ENCODE measurements at places on chromosomes 6 and 20. TPM values are rescaled to one million over a fixed set of nuclear protein-coding genes. Genes with fewer than 3 reads are reported as not detected.

GRCh38 chr6:124888581-124889371 lies 73.5 kb upstream of the RNF217 start:
- no peaks in the 10 kb centered on the region for H3K27me3 ChIP-seq
- peaks cover 12% of the 10 kb centered on the region for H3K4me1 ChIP-seq
- no peaks in the 10 kb centered on the region for H3K36me3 ChIP-seq
- H3K4me3 ChIP-seq, result no peak overlapping the region
- no peak for DNase-seq
- H3K27ac ChIP-seq, result no peak overlapping the region

- no peak overlapping the region for H3K4me3 ChIP-seq
- H3K27ac ChIP-seq, result no peak overlapping the region
Measured at GRCh38 chr6:5302995-5303622, 41.8 kb downstream of the FARS2 start.

- H3K36me3 ChIP-seq, result no peaks in the 10 kb centered on the region
- DNase-seq, result no peak
- H3K27me3 ChIP-seq, result peaks cover 10% of the 10 kb centered on the region
- no peak overlapping the region for H3K27ac ChIP-seq
Measured at GRCh38 chr6:84775751-84776150, 11.4 kb upstream of the TBX18 start.

DNA sequence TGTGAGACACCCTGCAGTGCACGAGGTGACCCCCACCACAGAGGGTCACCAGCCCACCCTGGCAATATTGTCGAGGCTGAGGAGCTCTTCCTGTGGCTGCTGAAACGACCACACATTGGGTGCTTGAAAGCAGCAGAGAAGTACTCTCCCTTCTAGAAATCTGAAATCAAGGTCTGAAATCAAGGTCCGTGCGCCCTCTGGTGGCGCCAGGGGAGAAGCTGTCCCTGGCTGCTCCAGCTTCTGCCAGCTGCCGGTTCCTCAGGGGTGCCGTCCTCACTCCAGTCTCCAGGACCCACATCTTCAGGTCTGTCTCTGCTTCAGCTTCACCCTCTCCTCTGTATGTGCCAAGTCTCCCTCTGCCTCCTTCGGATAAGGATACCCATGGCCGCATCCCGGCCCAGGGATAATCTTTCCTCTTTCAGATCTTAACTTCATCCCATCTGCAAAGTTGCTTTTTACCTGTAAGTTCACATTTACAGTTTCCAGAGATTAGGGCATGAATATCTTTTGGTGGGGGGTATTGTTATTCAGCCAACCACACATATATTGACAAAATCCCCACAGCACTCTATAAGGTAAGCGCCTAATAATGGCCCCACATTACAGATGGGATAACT lies 108.3 kb upstream of the PHACTR3 start:
- H3K4me3 ChIP-seq, result no peak overlapping the region
- H3K4me1 ChIP-seq, result peaks cover 5% of the 10 kb centered on the region
- DNase-seq, result peak; percentile 87
- H3K27ac ChIP-seq, result no peak overlapping the region
- peaks cover 54% of the 10 kb centered on the region for H3K27me3 ChIP-seq

- H3K4me1 ChIP-seq, result no peaks in the 10 kb centered on the region
- no peaks in the 10 kb centered on the region for H3K27me3 ChIP-seq
- H3K4me3 ChIP-seq, result no peak overlapping the region
- H3K36me3 ChIP-seq, result no peaks in the 10 kb centered on the region
- no peak for DNase-seq
Measured at GRCh38 chr6:2616811-2617210, 133.9 kb downstream of the MYLK4 start.

- peak; percentile 92 for DNase-seq
- H3K4me3 ChIP-seq, result peak overlapping the region; percentile 61
- no peaks in the 10 kb centered on the region for H3K27me3 ChIP-seq
- peak overlapping the region; percentile 76 for H3K27ac ChIP-seq
- peaks cover 69% of the 10 kb centered on the region for H3K4me1 ChIP-seq
- no peaks in the 10 kb centered on the region for H3K36me3 ChIP-seq
Measured at GRCh38 chr20:63978319-63979228, 868 bp downstream of the SAMD10 start.

DNA sequence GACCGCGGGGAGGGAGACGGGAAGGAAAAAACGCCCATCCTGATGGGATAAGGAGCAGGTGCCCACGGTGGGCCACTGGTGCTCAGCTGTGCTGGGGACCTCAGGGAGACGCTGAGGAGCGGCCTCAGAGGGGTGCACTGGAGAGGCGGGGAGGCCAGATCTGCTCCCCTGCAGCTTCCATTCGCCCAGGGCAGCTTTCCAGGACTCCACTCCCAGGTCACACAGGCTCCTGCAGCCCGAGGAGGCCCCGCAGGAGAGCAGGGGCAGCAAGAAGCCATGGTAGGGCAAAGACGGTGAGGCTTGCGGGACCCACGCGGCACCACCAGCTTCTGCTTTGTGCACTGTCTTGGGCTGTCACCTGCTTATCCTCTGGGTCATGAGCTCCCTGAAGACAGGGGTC lies 82.5 kb upstream of the SULF2 start:
- DNase-seq, result no peak
- H3K4me3 ChIP-seq, result no peak overlapping the region
- H3K27me3 ChIP-seq, result no peaks in the 10 kb centered on the region
- H3K27ac ChIP-seq, result no peak overlapping the region
- H3K36me3 ChIP-seq, result no peaks in the 10 kb centered on the region

- H3K4me1 ChIP-seq, result no peaks in the 10 kb centered on the region
- no peak for DNase-seq
- H3K27me3 ChIP-seq, result no peaks in the 10 kb centered on the region
- no peak overlapping the region for H3K27ac ChIP-seq
Measured at GRCh38 chr20:2022163-2022562, 28.3 kb upstream of the PDYN start.

Gene SEMG1
- not detected for total RNA-seq

DNA sequence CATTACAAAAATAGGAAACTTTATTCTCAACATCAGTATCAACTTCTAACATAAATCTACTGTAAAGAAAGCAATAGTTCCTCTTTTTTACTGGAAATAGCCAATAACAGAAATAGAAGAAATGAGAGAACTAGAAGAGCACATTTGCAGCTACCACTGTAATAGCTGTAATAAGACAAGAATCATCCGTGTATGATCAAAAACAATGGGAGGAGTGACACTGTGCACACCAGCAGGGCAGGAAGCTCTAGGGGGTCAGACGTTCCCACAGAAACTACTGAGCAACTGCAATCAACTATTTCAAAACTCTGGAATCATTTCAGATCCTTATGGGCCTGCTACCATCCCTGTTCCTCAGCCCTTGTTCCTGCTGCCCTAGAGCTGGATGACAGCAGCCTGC lies 43.7 kb downstream of the NINL start:
- no peak for DNase-seq
- H3K27me3 ChIP-seq, result no peaks in the 10 kb centered on the region
- no peaks in the 10 kb centered on the region for H3K36me3 ChIP-seq
- H3K27ac ChIP-seq, result no peak overlapping the region
- H3K4me3 ChIP-seq, result no peak overlapping the region

GRCh38 chr6:53581173-53581773 lies 36.4 kb upstream of the GCLC start:
- DNase-seq, result no peak
- H3K4me1 ChIP-seq, result peaks cover 6% of the 10 kb centered on the region
- H3K27me3 ChIP-seq, result no peaks in the 10 kb centered on the region
- H3K27ac ChIP-seq, result peak overlapping the region; percentile 68
- no peak overlapping the region for H3K4me3 ChIP-seq
- H3K36me3 ChIP-seq, result no peaks in the 10 kb centered on the region

Gene LY6G6C
- total RNA-seq, result 0.77 TPM

Gene ZBP1
- 28.4 TPM for total RNA-seq

Gene SLC35B2
- 28.3 TPM for total RNA-seq

DNA sequence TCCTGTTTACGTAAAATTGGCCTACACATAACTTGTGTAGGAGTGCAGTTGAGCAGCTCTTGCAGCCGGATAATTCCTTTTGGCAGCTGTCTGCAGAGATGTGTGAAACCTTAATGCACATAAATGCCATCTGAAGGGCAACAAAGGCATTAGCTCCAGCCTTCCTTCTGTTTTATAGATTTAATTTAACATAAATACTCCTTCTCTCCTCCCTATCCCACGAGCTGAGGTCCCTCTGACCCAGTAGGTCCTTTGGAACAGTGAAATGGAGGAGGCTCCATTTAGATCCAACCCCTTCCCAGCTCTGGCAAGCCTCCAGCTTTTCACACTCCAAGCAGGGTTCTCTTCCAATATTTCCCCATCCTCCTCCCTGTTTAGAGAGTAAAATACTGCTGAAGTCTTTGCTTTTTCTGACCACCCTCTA lies 6.5 kb downstream of the PLEKHG1 start:
- peaks cover 69% of the 10 kb centered on the region for H3K4me1 ChIP-seq
- no peak for DNase-seq
- no peak overlapping the region for H3K4me3 ChIP-seq
- no peak overlapping the region for H3K27ac ChIP-seq
- H3K27me3 ChIP-seq, result no peaks in the 10 kb centered on the region

DNA sequence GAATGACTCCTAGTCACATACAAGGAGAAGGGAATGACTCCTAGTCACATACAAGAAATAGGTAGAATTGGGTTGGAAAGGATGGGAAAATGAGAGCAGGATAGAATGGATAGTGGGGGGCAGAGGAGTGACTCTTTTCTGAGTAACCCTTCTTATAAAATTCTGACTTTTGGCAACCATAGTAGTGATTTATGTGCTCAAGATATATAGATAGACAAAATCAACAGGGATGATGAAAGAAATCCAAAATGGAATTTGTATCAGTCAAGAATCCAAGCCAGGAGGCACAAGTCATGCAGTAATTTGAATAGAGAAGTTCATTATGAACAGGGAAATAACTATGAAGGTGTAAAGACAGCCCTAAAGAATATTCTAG lies 41.7 kb downstream of the ADAT2 start:
- H3K27me3 ChIP-seq, result no peaks in the 10 kb centered on the region
- H3K4me3 ChIP-seq, result no peak overlapping the region
- no peak for DNase-seq
- no peaks in the 10 kb centered on the region for H3K36me3 ChIP-seq

GRCh38 chr6:28816909-28817807 lies 106.6 kb downstream of the TRIM27 start:
- peaks cover 97% of the 10 kb centered on the region for H3K27me3 ChIP-seq
- H3K4me3 ChIP-seq, result no peak overlapping the region
- no peaks in the 10 kb centered on the region for H3K36me3 ChIP-seq
- DNase-seq, result no peak
- H3K4me1 ChIP-seq, result no peaks in the 10 kb centered on the region

Gene AIF1
- 260 TPM for total RNA-seq

GRCh38 chr6:143685653-143686052 lies 7.9 kb downstream of the PHACTR2 start:
- peaks cover 9% of the 10 kb centered on the region for H3K4me1 ChIP-seq
- DNase-seq, result no peak
- no peaks in the 10 kb centered on the region for H3K27me3 ChIP-seq
- no peaks in the 10 kb centered on the region for H3K36me3 ChIP-seq
- no peak overlapping the region for H3K27ac ChIP-seq

- H3K36me3 ChIP-seq, result peaks cover 63% of the 10 kb centered on the region
- DNase-seq, result no peak
- H3K27me3 ChIP-seq, result no peaks in the 10 kb centered on the region
- H3K4me1 ChIP-seq, result peaks cover 62% of the 10 kb centered on the region
- peak overlapping the region; percentile 71 for H3K27ac ChIP-seq
- H3K4me3 ChIP-seq, result no peak overlapping the region
Measured at GRCh38 chr6:43671801-43672690, 15.5 kb downstream of the MRPS18A start.

DNA sequence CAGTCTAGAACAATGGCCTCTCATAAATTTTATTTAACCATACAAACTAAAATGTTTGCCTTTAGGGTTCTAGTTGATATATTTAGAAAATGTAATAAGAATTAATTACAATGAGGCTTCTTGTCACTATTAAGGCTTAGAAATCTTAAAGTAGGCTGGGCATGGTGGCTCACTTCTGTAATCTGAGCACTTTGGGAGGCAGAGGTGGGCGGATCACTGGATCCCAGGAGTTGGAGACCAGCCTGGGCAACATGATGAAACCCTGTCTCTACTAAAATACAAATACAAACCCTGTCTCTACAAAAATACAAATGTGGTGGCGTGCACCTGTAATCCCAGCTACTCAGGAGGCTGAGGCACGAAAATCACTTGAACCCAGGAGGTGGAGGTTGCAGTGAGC lies 99.0 kb upstream of the ADGRF1 start:
- H3K4me1 ChIP-seq, result no peaks in the 10 kb centered on the region
- no peak overlapping the region for H3K27ac ChIP-seq
- no peaks in the 10 kb centered on the region for H3K36me3 ChIP-seq
- no peak overlapping the region for H3K4me3 ChIP-seq
- H3K27me3 ChIP-seq, result no peaks in the 10 kb centered on the region

Gene PERP
- total RNA-seq, result 1.1 TPM

Gene EYS
- not detected for total RNA-seq

DNA sequence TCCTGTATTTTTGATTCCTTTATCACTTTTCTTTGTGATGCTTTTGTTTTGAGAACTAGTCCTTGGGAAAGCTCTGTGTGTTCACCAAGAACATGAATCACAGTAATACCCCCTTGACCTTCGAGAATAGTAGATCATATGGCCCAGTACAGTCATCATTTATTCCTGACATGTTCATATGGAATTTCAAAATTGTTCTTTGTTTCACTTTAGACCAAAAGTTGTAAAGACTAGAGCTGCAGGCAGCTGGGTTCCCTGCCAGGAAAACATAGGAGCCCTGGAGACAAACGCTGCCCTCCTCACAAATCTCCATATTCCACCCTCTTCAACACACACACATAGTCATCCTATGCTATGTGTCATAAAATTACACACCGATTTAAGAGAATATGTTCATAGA lies 621.2 kb upstream of the EYS start:
- H3K36me3 ChIP-seq, result no peaks in the 10 kb centered on the region
- DNase-seq, result no peak
- no peaks in the 10 kb centered on the region for H3K27me3 ChIP-seq
- H3K4me1 ChIP-seq, result no peaks in the 10 kb centered on the region
- H3K4me3 ChIP-seq, result no peak overlapping the region

- peaks cover 78% of the 10 kb centered on the region for H3K4me1 ChIP-seq
- no peak overlapping the region for H3K4me3 ChIP-seq
- no peak for DNase-seq
- no peaks in the 10 kb centered on the region for H3K27me3 ChIP-seq
- H3K27ac ChIP-seq, result peak overlapping the region; percentile 63
Measured at GRCh38 chr6:33627876-33628275, 6.8 kb downstream of the ITPR3 start.

GRCh38 chr6:119096721-119097565 lies 18.5 kb upstream of the FAM184A start:
- no peaks in the 10 kb centered on the region for H3K4me1 ChIP-seq
- H3K4me3 ChIP-seq, result no peak overlapping the region
- H3K36me3 ChIP-seq, result no peaks in the 10 kb centered on the region
- no peak overlapping the region for H3K27ac ChIP-seq
- DNase-seq, result no peak

GRCh38 chr6:160238761-160239751 lies 19.6 kb downstream of the SLC22A2 start:
- no peaks in the 10 kb centered on the region for H3K36me3 ChIP-seq
- H3K27me3 ChIP-seq, result no peaks in the 10 kb centered on the region
- H3K4me3 ChIP-seq, result no peak overlapping the region

Gene CTAGE9
- total RNA-seq, result not detected

GRCh38 chr6:46901882-46902314 lies 19.8 kb downstream of the ADGRF5 start:
- DNase-seq, result no peak
- H3K4me3 ChIP-seq, result no peak overlapping the region
- peak overlapping the region; percentile 61 for H3K27ac ChIP-seq
